Hematopoietic multipotent progenitor cell treated with erythropoietin and hydrocortisone succinate and interleukin-3 and kit ligand, for 17 days (in vitro differentiated cells): ENCODE measurements at places on chromosomes 2 and 18.

GRCh38 chr2:155381436-155381835 is 682.9 kb downstream of the KCNJ3 start:
- DNase-seq: no peak

- no peak for DNase-seq
Observed at GRCh38 chr2:8796315-8796848, 41.0 kb downstream of the KIDINS220 start.

GRCh38 chr2:106517329-106517728 is 30.2 kb downstream of the CD8B2 start:
- no peak for DNase-seq

GRCh38 chr2:197089655-197090054 is 163.1 kb upstream of the PGAP1 start:
- DNase-seq: no peak

DNA sequence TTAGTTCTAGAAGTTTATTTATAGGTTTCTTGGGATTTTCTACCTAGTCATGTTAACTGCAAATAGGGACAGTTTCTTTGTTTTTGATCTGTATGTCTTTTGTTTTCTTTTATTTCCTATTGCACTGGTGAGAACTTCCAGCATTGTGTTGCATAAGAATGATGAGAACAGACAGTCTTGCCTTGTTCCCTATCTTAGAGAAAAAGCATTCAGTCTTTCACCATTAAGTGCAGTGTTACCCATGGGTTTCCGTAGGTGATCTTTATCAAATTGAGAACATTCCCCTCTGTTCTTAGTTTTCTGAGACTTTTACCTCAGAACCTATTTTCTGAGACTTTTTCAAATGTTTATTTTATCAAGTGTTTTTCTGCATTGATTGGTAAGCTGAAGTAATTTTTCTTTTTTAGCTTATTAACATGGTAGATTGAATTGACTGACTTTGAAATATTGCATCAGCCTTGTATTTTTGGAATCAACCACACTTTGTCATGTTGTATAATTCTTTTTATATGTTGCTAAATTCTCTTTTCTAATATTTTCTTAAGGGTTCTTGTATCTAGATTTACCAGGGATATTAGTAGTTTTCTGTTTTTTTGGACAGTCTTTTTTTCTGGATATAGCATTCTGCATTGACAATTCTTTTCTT is 17.2 kb downstream of the MFSD6 start:
- DNase-seq: no peak

- DNase-seq: no peak
Observed at GRCh38 chr18:8050616-8051329, 483.7 kb downstream of the PTPRM start.

DNA sequence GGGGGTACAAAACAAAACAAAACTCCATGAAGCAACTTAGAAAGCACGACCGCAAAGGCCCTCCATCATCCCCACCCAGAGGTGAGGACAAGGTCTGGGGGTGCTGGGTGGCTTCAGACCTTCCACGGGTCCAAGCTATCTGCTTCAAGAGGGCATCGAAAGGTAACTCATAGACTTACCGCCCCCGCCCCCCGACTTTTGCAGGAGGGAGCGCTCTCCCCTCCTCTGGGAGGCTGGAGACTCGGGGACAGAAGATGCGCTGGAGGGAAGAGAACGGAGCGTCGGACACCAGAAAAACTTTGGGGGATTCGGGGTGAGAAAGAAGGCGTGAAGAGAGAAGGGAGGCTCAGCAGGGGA is 300 bp upstream of the STON1 start:
- no peak for DNase-seq

DNA sequence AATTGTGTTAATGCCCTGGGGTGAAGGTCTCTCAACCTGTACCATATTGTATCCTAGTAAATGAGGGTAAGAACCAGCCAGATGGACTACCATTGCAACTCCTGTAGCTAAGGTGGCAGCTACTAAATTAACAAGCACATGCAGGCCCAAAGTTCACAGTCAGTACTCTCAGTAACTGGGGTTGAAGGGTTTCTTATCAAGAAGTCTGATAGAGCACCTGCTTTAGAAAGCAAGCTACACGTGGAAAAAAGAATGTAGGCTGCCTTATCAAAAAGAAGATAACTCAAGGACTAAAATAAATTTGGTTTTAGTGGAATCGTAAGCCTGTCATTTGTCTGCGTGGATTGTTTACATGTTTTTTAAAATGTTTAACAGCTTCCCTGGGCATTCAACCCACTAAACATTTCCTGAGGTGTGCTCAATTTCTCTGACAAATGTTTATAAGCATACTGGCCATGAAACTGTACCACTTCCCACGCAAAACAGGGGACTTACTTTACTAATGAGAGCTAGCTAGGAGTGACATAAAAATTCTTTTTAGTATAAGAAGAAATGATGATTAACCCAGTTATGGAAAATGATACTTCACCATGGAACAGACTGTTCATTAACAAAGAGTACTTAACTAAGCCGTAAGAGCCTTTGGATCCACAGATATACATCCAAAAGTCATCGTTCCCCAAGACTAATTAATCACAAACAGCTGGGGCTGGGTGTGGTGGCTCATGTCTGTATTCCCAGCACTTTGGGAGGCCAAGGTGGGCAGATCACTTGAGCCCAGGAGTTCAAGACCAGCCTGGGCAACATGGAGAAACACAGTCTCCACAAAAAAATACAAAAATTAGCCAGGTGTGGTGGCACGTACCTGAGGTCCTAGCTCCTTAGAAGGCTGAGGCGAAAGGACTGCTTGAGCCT is 36.5 kb downstream of the LPIN2 start:
- peak; percentile 66 for DNase-seq

GRCh38 chr2:8925411-8925810 is 78.1 kb downstream of the MBOAT2 start:
- DNase-seq: no peak

- DNase-seq: no peak
Observed at GRCh38 chr2:191006997-191007783, 6.8 kb downstream of the STAT1 start.

GRCh38 chr2:85133751-85134254 is 611 bp downstream of the TCF7L1 start:
- no peak for DNase-seq

DNA sequence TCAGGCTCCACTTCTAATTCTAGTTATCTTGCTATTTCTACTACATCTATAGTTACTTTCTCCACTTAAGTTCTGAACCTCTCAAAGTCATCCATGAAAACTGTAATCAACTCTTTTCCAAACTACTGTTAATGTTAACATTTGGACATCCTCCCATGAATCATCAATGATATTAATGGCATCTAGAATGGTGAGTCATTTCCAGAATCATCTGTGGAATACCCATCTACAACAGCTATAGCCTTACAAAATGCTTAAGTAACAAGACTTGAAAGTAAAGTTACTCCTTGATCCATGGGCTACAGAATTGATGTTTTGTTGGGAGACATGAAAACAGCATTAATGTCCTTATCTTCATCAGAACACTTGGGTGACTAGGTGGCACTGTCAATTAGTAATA is 35.4 kb downstream of the BARD1 start:
- DNase-seq: no peak

DNA sequence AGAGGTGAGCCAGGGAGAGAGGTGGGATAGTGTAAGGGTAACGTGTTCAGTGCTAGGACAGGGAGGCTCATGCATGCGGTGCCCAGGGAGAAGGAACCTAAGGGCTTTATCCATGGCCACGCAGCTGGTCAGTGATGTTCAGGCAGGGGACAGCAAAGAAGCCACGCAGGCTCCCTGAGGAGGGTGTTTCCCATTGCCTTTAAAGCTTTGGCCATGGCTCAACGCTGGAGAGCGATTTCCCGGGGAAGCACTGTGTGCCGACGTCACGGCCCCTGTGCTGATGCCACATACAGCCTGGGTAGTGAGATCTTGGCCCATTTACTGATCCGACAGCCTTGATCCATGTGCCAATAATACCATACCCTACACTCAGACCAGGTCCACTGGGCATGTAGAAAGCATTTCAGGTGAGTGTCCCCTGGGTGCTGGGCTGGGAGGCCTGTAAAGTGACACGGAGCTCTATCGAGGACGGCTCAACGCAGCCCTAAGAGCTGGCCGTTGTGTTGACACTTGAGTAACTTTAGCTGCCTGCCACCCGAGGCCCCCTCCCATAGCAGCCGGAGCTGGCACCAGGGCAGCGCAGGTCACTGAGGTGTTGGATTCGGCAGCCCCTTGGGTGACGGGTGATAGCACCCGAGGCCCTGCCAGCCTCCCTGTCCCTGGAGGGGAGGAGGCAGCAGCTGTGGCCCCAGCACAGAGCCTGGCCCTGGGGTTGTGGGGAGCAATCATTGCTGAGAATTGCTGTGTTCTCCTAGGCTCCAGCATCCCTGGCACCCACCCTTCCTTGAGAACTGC is 41.4 kb downstream of the PDIA6 start:
- DNase-seq: no peak
